D341Med (cell line): ENCODE measurements at places on chromosomes 6 and 20.
A peak's percentile ranks its signal among the peaks of the same experiment; 100 is the strongest.

DNA sequence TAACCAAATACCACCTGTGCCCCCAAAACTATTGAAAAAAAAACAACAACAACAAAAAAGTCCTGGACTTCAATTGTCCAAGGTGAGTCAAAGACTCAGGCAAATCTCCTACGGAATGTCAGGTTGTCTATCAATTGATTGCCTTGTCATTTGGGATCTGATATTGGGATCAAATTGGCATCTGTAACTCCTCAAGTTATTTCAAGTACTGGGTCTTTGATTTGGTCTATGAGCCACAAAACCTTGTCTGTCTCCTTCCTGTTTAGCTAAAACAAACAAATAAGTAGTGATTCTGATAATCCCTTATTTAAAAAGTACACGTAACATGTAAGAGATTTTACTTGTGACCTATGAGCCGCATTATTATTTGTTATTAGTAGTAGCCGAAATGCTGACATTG, 231.6 kb upstream of the ZNF217 start:
- DNase-seq: no peak

DNA sequence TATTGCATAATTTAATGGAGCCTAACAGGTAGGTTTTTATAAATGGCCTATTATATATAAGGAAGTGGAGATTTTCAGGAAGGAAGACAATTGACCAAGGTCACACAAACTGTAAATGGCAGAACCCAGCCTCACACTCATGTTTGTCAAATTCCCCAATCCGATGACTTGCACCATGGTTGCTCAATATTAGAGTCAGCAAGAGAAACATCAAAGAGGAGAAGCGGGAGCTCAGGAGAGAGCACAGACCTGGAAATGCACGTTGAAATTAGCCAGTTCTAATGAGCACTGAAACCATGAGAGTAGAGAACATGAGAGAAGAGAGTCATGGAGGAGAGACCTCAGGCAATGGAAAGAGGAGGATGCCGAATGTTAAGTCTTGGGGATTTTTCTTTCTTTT, 13.5 kb upstream of the MLIP start:
- no peak for DNase-seq

GRCh38 chr20:52031563-52032303, 159.8 kb downstream of the ZFP64 start:
- no peak for DNase-seq

- DNase-seq: no peak
Measured at GRCh38 chr6:157246048-157246630, 77.2 kb downstream of the TMEM242 start.

DNA sequence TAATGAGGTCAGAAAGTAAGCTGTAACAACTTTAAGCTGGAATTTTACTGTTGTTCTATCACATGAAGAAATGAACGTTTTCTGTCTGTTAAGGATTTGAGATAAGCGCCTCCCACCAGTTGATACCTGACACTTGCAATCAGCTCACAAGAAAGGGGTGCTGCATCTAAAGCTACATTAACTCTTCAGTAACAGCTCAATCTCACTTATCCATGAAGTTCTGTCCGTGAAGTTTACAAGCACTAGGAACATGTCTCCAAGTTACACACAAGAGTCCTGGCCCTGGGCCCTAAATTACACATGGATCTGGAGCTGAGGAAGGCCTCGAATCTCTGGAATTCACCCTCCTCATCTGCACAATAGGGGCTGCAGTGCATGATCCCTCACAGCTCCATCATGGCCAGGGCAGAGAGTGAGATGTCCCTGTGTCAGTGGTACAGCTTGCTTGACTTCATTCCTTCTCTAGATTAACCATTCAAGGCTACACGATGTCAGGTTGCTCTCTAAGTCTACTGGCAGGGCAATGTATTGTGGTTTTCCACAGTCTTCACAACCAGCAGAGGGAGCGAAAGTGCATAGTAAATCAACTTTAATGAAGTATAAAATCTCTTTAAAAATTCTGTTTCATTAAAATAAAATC, 182.4 kb upstream of the MCHR2 start:
- DNase-seq: peak; percentile 30

GRCh38 chr6:35363293-35363750, 21.0 kb downstream of the PPARD start:
- DNase-seq: no peak

DNA sequence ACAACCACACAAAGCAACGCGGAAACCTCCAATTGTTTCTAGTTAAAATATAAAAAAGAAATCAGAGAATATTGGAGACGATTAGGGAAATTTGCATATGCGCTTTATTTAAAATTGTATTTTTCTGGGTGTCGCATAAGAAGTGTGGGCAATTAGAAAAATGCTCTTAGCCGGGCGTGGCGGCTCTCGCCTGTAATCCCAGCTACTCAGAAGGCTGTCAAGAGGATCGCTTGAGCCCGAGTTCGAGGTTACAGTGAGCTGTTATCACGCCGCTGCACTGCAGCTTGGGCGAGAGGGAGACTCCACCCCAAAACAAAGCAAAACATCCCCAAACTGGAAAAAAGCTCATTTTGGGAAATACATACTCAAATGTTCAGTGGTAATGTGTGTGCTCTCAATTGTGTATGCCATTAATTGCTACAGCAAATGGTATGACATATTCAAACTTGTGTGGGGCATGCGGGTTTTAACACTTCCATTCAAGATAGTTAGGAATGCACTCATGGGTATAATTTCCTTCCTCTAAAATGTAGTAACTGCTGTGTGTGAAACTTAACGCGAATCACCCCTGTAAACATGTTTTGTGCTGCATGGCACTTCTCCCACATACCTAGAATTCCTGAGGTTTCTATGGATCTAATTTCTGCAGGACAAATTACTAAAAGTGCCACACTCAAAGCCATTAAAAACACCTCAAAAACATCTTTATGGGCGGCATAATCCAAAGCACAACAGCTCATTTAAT, 54.7 kb upstream of the HFE start:
- no peak for DNase-seq

- no peak for DNase-seq
Measured at GRCh38 chr6:124960757-124961463, 1.3 kb upstream of the RNF217 start.

- no peak for DNase-seq
Measured at GRCh38 chr6:144310765-144311164, 25.6 kb downstream of the UTRN start.

DNA sequence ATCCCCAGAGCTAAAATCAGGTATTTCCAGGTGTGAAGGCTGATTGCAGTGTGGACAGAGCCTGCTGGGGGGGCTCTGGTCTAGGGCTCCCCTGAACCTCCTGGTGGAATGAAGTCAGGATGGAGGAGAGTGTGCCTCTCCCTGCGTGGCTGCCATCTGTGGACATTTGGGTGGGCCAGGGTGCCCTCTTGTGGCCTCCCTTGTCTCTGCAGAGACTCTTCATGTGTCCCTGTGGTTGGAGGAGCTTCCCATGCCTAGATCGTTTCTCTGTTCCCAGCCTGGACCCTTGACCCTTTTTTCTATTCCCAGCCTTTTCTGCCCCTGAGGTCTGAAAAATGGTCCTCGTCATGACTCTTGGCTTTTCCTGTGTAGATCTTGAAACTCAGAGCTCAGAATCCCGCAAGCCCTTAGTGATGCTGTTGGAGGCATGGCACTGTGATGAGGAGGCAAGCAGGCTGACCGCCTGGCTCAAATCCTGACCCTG, 9.9 kb upstream of the PSMF1 start:
- DNase-seq: peak; percentile 84

DNA sequence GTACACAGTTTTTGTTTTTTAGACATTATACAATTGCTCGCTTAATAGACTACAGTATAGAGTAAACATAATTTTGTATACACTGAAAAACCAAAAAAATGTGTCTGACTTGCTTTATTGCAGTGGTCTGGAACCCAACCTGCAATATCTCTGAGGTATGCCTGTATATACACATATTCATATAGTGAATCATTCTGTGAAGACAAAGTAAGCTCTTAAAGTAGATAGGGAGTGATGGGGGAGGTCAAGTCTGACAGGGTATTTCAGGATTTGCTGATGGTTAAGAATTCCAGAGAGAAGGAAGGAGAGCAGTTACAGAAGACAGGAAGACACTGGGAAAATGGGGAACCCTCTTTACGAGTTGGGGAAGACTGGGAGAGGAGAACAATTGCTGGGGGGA, 417.9 kb downstream of the CD109 start:
- DNase-seq: no peak

GRCh38 chr6:138434925-138435324, 30.9 kb downstream of the HEBP2 start:
- DNase-seq: no peak

GRCh38 chr20:61297986-61298385, 45.9 kb downstream of the CDH4 start:
- no peak for DNase-seq
